ENCODE measurements at places on chromosomes 5 and 9.
A peak's percentile ranks its signal among the peaks of the same experiment; 100 is the strongest.

- DNase-seq = no peak
Observed at GRCh38 chr5:6703806-6704205, 9.4 kb upstream of the TENT4A start.

GRCh38 chr5:72107131-72107900, at the start of gene MAP1B:
MAP1B (plus strand) TSS chr5:72107475; CDS start chr5:72107532, 57 bp downstream.
- no peak for DNase-seq

GRCh38 chr5:142655339-142656267, 30.3 kb downstream of the FGF1 start:
- DNase-seq = peak; percentile 71

- DNase-seq = no peak
Observed at GRCh38 chr9:106864373-106865143, 1.6 kb downstream of the ZNF462 start.

GRCh38 chr5:108634617-108635288, 112.9 kb upstream of the FER start:
- DNase-seq = no peak

DNA sequence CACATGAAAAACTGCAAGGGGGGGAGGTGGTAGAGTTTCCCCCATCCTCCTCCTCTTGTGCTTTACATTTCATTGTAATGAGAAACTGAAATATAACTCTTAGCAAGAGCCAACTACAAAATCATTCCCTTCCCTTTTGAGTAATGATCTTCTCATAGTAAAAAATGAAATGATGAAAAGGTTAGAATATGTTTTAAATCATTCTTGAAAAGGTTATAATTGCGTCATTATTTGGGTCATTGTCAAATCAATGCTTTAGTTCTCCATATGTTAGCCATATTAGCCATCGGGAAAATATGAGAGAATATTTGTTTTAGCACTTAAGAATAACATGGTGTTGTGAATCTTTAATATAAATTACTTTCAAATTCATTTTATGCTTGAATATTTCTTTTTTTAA, 1185.0 kb upstream of the CDH18 start:
- no peak for DNase-seq

- DNase-seq = no peak
Observed at GRCh38 chr5:134022333-134022732, 17.6 kb upstream of the VDAC1 start.

DNA sequence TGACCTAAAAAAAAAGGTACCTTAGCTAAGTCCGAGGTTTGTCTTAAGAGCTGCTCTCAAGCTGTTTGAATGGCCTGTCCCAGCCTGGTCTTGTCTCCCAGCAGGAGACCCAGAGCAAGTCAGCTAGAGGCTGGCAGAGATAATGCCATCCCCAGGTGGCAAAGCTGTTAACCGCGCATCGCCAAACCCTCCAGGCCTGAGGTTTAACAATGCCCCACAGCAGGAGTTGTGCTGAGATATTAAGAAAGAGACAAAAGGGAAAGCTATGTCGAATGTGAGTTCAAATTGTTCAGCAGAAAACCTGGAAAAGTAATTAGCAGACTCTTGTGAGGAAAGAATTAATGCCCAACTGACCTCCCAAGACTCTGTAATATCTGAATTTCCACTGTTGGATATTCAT, 187.1 kb downstream of the FSTL4 start:
- DNase-seq = no peak

DNA sequence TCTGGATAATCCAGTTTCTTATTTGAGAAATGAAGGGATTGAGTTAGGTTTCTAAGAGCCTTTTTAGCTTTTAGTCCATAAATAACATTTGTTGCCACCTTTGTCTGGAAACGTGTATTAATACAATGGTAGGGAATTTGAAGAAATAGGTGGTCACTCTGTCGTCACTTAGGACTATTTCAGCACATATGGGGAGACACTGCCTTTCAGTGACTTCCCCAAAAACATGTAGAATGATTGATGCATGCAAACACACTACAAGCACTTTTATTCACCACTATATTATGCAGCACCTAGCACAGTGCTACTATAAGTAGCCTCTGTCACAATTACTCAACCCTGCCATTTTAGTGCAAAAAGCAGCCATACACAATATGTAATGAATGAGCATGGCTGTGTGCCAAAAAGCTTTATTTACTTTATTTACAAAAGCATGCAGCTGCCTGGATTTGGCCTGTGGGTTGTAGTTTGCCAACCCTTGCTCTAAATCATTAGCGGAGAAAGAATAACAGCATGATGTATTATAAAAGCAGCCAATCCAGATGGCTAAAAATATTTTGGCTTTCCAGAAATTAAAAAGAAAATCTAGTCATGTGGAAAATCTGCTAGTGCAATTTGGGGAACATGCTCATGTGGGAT, 154.2 kb upstream of the HMHB1 start:
- no peak for DNase-seq

DNA sequence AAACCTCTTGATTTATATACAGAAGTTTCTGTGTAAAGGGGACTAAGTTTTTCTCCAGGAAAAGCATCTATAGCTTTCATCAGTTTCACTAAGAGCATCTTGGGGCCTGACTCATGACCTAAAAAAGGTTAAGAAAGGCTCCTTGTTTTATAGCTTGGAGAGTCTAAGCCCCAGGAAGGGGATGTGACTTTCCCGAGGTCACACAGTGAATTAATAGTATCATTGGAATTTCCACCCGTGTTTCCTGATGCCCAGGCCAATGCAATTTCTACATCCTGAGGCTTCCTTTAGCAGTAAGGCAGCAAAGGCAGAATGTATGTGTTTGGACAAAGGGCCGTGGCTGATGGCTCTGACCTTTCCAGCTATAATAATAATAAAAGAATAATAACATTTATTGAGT, 8.6 kb downstream of the MORN5 start:
- DNase-seq = no peak

GRCh38 chr5:42912184-42912798, 100.6 kb upstream of the SELENOP start:
- peak; percentile 49 for DNase-seq

GRCh38 chr5:85488295-85488694, 1103.6 kb upstream of the EDIL3 start:
- DNase-seq = no peak

DNA sequence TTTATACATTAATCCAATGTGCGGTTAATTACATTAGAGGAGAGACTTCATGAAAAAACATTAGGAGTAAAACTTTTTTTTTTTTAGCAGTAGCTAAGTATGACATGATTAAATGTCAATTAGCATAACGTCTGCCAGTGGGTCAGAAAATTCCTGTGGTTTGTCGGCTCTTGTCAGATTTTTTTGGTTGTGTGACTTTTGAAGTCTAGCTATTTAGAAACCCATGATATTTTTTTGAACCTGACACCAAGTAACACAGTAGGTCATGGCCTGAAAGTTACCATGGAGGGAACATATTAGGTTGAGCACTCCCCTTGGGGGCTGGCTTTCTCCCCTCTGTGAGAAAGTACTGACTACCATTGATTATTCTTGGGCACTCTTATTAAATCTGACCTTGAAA, 84.8 kb upstream of the ALDH1A1 start:
- no peak for DNase-seq

- DNase-seq = no peak
Observed at GRCh38 chr5:169494941-169495548, 88.5 kb upstream of the SPDL1 start.

- DNase-seq = no peak
Observed at GRCh38 chr5:109784687-109785086, 95.0 kb downstream of the MAN2A1 start.

GRCh38 chr9:112325127-112325526, 8.3 kb downstream of the PTBP3 start:
- DNase-seq = no peak

GRCh38 chr9:88691811-88692210, 156.8 kb downstream of the NXNL2 start:
- no peak for DNase-seq

DNA sequence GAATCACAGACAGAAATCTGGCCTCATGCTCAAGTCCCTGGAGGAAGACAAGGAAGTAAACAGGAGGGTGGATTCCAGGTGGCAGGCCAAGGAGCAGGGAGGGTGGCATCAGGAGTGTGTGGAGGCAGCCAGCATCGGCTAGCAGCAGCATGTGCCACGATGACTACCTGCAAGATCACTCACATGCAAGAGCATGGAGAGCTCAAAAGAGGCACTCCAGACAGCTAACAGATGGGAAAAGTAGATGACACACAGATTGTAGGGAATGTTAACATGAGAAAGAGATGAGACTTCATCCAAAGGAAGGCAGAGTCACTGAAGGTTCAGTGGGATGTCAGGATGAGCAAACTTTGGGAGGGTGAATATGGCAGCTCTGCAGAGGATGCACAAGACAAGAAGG, 104.3 kb downstream of the SEMA5A start:
- no peak for DNase-seq

- no peak for DNase-seq
Observed at GRCh38 chr5:116938488-116938887, 363.9 kb upstream of the SEMA6A start.

DNA sequence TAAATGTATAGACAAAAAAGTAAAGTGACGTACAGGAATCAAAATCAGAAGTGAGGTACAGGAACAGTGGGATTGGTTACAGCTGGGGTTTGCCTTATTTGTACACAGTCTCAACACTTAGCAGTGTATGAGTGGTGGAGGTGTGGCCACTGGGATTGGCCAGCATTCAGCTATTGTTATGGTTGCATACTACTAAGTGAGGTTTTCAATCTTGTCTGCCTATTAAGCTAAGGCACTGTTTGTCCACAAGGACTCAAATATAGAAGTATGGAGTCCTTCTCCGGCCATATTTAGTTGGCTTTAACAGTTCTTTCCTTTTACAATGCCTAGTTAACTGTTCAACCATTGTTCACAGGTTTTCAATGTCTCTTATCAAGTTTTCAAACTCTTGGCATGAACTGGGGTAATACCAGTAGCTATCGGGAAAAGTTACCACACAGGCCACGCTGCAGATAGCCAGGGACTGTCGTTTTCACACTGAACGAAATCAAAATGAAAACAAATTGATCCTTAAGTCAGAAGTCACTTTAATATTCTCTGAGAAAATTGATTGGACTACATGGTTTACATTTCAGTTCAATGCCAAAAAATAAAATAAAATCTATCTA, 176.0 kb upstream of the FREM1 start:
- DNase-seq = no peak

DNA sequence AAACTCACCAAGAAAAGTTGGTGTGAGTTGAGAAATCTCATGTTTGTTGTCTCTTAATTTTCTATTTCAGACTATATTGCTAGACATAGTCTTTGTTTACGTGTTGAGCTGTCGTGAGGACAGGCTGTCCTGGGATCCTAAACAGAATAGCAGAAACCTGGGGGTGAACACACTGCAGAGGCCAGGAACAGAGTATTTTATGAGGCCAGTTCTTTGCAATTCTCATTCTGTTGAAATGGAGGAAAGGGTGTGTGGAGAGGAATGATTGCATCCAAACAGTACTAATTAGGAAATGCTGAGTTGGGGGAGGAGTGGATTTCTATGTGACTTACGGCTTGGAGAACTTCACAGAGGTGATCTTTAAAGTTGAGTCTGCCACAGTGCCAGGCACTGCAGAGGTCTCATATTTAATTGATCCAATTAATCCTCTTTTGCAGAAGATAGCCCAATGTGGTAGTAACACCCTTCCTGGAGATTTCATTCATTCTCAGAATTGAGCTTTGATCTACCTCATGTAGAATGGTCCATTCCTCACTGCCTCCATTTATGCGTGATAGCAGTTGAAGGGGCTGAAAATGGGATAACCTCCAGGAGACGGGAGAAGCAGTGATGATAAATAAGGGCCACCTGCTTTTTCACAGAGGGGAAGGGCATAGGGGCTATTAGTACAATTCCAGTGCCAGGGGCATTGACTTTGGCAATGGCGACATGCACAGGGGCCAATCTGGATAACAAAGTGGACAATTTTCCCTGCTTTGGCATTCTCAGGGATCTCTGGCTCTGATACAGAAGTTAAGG, 84.7 kb upstream of the TNFAIP8 start:
- no peak for DNase-seq

- DNase-seq = no peak
Observed at GRCh38 chr9:120724757-120725400, 10.6 kb upstream of the MEGF9 start.

- DNase-seq = no peak
Observed at GRCh38 chr9:38027714-38028113, 41.3 kb downstream of the SHB start.

GRCh38 chr5:66469684-66470083, 126.5 kb upstream of the MAST4 start:
- no peak for DNase-seq

- no peak for DNase-seq
Observed at GRCh38 chr5:172365948-172366608, 82.5 kb upstream of the UBTD2 start.

GRCh38 chr5:158819840-158820620, 279.7 kb downstream of the EBF1 start:
- DNase-seq = no peak

DNA sequence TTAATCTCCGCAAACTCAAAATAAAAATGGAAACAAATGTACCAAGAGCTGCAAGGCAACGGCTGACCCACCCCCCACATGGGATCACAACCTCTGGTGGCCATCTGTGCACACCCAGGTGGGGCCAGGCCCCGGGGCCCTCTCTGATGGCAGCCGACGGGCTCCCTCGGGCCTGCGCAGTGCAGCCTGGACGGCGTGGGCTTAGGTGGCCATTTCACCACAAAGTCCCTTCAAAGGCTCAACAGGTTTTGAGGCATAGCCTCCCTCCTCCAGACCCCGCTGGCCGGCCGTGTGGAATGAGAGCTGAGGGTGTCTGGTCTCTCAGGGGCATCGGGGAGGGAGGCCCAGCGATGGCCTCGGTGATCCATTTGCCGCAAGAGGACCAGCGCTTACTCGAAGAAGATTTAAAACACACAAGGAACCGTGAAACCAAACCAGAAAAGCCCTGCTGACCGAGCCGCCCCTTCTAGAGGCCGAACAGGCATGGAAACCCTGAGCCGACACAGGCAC, 42.7 kb upstream of the CEP72 start:
- DNase-seq = no peak

DNA sequence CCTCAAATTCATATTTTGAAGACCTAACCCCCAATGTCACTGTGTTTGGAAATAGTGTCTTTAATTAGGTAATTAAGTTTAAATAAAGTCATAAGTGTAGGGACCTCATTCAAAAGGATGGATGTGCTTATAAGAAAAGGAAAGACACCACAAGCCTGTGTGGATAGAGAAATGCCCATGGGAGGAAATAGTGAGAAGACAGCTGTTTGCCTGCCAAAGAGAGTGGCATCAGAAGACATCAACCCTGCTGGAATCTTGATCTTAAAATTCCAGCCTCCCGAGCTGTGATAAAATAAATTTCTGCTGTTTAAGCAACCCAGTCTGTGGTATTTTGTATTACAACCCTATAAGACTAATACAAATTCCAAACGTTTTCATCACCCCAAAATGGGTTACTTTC, 1867.9 kb upstream of the NUDT12 start:
- DNase-seq = no peak

GRCh38 chr5:132055808-132056609, 4.4 kb upstream of the IL3 start:
- DNase-seq = peak; percentile 27

Data from CD4-positive, alpha-beta T cell (primary cell).